ENCODE measurements at places on chromosomes 3 and 15.

DNA sequence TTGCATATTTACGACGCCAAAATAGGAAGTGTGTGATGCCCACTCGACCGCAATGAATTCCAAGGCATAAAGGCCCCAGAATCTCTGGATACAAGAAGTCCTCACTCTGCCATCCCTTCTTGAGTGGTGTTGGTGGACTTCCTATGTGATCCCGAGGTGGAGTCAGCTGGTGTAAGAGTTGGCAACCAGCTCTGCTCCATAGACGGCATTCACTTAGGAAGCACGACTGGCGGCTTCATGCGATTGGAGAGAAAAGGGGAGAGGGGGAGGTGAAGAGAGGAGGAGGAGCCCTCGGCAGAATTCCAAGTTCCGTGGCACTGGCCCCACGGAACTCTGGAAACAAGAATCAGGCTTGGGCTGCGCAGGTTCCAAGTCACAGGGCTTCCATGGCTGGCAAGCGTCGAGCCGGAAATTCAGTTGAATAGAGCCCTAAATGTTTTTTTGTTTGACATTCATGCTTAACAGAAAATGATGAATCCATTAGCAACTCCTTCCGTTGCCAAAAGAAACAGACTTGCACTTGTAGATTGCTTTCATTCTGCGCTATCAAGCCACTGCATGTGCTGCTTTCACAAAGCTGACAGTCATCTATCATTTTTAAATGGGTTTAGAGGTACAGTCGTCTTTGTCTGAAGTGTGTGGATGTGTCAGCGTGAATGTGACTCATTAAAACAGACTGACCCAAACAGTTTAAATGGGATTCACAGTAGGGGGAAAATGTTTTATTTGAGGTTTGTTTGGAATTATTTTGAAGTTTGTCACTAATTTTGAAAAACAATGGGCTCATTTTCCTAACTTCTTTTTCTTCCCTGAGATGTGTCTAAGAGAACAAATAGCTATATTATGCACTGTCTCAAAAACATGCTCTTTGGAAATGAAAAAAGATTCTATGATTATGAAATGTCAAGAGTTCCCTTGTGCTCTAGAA, 428.3 kb upstream of the ATP11B start:
- no peak for DNase-seq

GRCh38 chr15:93206893-93207292, 117.9 kb upstream of the RGMA start:
- no peak for DNase-seq

DNA sequence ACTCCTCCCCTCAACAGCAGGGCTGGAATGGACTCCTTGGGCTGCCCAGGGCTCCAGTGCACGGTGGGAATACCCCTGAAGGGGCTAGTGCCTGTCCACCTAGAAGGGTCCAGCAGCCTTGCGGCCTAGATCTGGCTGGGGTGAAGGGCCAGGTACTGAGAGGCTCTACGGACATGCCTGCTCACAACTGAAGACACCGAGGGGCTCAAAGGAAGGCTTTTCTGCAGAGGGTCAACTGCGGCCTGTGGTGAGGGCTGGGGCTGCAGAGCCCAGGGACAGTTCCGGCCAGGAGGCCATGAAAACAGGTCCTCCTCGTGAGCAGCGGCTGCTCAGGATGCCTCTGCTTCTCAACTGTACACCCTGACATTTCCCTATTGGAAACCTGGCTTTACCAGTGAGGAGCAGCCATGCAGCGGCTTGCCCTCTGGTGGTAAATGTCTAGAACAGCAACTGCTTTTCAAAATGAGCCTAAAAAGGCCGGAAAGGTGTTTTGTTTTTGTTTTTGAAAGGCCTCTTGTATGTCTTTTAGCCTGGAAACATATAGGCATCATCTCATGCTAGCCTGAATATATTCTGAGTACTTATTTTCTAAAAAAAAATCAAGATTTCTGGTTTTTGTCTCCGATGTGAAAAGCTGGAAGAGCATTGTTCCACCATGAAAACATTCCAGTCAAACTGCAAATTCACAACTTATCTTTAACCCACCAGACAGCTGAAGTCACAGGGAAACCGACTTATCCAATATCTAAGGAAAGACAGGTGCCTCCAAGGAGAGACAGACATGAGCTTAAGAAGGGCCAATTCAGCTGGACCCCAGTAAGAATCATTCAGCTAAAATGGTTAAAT, 163.4 kb downstream of the KLF13 start:
- no peak for DNase-seq

DNA sequence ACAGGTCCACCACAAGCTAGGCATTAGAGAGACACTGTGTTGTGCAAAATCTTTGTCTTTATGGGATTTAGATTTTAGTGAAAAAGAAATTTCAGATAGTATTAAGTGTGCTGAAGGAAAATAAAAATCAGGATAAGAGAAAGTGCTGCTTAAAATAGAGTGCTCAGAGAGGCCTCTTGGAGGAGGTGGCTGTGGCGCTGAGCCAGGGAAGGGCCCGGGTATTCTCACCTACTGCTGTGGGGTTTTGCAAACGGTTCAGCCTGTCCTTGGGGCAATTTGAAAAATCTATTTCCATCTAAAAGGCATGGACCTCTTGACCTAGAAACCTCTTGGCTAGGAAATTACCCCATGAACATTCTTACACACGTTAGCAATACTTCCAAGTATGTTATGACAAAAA, 267.7 kb downstream of the TJP1 start:
- no peak for DNase-seq

DNA sequence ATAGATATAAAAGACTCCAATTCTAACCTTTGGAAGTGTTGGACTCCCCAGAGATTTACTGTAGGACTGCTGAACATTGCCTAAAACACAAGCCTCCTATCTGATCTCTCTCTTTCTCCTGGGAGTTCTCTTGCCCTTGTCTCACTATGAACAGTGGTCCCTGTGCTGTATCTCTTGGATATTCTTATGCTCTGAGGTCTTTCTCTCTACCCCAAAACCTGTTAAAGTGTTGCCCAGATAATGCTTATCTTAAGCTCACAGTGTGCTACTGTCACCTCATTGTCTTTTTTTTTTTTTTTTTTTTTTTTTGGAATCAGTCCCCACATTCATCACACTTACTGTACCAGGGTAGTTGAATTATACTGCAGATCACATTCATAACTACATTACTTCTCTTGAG, 131.0 kb upstream of the CBLB start:
- DNase-seq: no peak

Data from T-cell (primary cell).